ENCODE measurements at places on chromosomes 6 and 20. TPM values are rescaled to one million over a fixed set of nuclear protein-coding genes. Genes with fewer than 3 reads are reported as not detected.

LPA gene
- total RNA-seq, result not detected

GPR63 gene
- total RNA-seq, result 0.83 TPM

TASP1 gene
- total RNA-seq, result 11.8 TPM

NKAPL gene
- total RNA-seq, result 7.5 TPM

DNA sequence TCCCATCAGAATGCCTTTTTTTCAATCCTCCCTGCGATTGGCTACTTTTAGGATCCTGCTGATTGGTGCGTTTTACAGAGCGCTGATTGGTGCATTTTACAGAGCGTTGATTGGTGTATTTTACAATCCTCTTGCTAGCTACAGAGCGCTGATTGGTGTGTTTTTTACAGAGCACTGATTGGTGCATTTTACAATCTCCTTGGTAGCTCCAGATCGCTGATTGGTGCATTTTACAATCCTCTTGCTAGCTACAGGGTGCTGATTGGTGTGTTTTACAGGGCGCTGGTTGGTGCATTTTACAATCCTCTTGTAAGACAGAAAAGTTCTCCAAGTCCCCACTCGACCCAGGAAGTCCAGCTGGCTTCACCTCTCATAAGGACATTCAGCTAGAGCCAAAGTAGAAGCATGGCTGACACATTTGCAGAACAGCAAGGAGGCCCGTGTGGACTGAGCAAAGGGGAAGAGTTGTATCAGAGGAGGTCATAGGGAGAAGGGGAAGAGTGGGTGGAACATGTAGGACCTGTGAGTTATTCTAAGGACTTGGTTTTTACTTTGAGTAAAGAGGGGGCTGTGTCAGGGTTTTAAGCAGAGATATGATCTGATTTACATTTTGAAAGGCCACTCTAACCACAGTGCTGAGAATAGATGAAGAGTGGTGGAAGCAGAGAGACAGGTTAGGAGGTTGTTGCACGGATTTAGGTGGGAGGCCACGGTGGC, 2.6 kb downstream of the ALDH5A1 start:
- DNase-seq, result no peak

- no peak for DNase-seq
Measured at GRCh38 chr20:49284818-49285217, 7.0 kb upstream of the ZNFX1 start.

GRCh38 chr6:134368670-134369069, 50.8 kb upstream of the SGK1 start:
- DNase-seq, result no peak

- DNase-seq, result no peak
Measured at GRCh38 chr6:11381801-11382513, 149.5 kb upstream of the NEDD9 start.

Data from sigmoid colon (tissue), 7 donors.